Stimulated activated CD8-positive, alpha-beta memory T cell treated with anti-CD3 and anti-CD28 coated beads, Interleukin-15, amount 100 ng/mL, for 24 hours (primary cell): ENCODE measurements at places on chromosomes 5 and 9.

GRCh38 chr9:104144336-104144735 lies 50.2 kb downstream of the SMC2 start:
- no peak for DNase-seq

DNA sequence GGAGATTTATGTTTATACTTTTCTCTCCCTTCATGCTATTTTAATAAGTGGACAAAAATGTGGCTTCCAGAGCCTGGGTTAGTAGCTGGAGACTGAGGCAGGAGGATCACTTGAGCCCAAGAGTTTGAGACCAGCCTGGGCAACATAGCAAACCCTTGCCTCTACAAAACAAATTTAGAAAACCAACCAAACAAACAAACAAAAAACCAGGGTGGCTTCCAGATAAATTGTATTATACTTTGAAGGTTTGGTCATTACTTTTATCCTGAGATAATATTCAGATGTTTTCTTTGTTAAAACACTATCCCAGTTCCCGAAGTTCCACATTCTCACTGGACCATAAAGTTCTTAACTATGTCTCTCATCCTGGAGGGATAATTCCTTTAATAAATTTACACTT lies 46.0 kb downstream of the ALDH1A1 start:
- no peak for DNase-seq

GRCh38 chr5:172697123-172698121 lies 56.4 kb downstream of the NEURL1B start:
- DNase-seq: peak; percentile 53

GRCh38 chr5:118968406-118968911 lies 19.9 kb downstream of the DTWD2 start:
- no peak for DNase-seq

DNA sequence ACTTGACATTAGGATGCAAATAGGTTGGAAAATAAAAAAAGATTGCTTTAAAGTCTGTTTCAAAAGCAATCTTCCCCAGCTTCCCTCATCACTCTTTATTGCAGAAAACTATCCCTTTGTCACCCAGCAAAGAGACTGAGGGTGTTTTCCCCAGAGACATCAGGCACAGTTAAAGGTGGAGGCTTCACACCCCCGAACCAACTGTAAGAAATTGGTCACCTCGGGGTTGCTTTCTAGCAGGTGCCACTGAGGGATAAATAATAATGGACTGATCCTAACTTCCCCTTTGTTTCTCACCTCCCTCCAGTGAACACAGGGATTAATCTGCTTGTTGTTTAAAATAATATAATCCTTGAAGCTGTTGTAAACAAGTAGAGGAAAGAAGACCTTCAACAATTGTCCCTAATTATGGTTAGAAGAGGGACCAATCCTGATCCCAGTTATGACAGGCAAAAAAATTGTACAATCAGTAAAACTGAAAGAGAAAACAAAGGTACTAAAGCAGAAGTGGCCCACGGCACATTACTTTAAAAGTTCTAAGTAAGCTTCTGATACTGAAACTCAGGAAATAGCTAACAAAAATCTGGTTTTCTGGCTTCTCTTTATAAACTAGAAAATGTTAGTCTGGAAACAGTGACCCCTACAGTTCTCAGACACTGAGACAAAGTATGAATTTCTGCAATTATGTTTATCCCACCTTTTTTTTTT lies 6.6 kb upstream of the PCSK1 start:
- DNase-seq: no peak

GRCh38 chr5:54484219-54484894 lies 28.9 kb downstream of the HSPB3 start:
- DNase-seq: no peak

DNA sequence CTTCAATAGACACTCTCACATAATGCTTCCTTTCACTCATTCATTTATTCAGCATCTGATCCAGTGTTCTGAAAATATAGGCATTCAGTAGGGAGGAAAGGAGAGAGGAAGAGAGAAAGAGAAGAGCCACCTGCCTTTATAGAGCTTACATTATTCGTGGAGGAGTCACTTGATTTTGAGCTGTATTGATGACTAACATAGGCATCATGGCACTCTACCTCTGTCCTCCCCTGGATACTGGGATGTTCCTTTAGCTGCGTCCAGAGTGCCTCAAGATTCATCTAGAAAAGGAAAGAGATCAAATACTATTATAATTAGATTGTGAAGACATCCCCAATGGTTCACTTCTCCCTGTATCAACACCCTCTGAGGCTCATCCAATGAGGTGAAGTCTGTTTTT lies 345.1 kb downstream of the SPATA31D1 start:
- DNase-seq: no peak

GRCh38 chr5:68192679-68193060 lies 22.9 kb upstream of the PIK3R1 start:
- no peak for DNase-seq

DNA sequence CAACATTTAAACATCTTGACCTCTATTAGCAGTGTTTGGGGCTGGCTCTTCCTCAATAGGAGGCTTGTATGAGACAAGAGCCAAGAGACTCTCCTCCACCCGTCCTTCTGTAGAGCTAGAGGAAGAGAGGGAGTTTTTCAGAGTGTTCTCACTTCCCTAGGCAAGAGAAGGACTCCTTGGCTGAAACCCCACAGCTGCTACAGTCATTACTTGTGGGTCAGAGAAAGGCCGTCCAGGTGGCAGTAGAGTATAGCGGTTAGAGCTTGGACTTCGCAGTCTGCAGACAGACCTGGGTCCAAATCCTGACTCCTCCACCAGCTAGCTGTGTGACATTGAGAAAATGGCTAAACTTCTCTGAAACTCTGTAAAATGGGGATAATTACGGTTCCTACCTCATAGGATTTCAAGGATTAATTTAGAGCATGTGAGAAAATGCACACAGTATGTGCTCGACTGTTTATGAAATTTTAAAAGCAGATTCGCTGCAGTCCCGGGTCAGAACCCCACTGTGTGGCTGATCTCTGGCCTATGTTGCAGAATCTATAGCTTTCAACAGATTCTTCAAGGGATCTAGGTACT lies 80.8 kb upstream of the ARAP3 start:
- no peak for DNase-seq

- DNase-seq: no peak
Observed at GRCh38 chr5:149317281-149318048, 27.8 kb upstream of the GRPEL2 start.

- no peak for DNase-seq
Observed at GRCh38 chr5:40486437-40487275, 193.1 kb upstream of the PTGER4 start.

DNA sequence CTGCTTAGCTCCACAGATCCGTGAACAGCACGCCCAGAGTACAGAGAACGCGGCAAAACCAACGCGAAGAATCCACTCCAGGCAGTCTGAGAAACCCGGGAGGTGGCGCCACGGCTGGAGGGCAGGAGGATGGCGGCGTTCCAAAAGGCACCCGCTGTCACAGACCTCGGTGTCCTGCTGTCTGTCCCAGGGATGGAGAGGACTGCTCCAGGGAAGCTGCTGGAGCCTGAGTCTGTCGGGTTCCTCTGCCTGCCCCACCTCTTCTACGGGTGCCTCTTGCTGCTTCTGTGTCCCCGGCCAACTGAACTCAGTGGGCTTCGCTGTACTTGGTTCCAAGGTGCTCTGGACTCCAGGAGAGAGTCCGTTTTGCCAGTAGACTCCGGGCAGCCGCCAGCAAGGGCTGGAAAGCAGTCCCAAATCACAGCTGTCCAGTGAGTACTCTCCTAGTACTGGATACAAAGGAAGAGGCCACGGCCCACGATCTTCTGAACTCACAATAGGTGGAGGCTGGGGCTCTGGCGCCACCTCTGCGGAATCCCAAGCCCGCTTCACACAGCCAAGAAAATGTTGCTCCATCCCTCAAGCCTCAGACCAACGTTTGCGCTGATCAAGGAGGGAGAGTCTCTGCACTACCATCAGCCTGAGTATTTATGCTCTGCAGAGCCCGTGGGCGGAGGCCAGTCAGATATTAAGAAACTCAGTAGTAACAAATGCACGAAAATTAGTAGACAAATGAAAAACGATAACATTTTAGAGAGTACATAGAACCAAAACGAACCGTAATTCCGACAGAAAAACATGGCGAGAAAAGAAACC lies 440 bp downstream of the ANXA2R start:
- no peak for DNase-seq

GRCh38 chr5:179405054-179405416 lies 59.8 kb upstream of the ADAMTS2 start:
- no peak for DNase-seq

- DNase-seq: no peak
Observed at GRCh38 chr5:171961117-171961516, 45.3 kb downstream of the FBXW11 start.

- no peak for DNase-seq
Observed at GRCh38 chr9:128701227-128701854, 962 bp upstream of the PKN3 start.

DNA sequence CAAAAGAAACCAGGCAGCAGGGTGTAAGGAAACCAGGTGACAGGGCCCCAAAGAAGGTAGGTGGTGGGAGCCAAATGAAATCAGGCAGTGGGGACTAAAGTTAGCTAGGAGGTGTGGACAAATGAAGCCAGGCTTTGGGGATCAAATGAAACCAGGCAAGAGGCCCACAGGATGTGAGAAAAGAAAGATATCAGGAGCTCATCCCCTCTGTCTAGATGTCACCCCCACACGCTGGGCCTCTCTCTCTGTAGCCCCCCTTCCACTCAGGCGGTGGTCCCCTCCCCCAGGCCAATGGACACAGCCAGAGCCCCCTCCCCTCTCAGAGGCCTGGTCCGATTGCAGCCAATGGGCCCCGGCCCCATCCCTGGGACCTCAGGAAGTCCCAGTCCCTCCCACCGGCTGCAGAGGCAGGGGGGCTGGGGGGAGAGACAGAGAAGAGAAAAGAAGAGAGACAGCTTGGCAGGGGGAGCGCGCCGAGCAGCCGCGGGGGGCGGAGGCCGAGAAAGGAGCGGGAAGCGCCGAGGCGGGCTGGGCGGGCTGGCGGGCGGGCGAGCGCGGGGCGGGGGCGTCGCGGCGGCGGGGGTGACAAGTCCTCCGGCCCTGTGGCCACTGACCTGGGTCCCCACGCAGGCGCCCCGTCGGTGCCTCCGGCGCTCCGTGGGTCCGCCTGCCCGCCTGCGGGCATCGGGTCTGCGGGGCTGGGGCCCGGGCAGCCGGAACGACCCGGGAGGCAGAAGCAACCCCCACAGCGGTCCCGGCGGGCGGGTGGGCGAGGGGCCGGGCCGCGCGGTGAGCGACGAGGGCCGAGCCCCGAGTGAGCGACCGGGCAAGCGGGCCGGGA lies 11.9 kb downstream of the CNTFR start:
- DNase-seq: no peak

GRCh38 chr5:81825237-81825636 lies 74.3 kb upstream of the SSBP2 start:
- DNase-seq: no peak

DNA sequence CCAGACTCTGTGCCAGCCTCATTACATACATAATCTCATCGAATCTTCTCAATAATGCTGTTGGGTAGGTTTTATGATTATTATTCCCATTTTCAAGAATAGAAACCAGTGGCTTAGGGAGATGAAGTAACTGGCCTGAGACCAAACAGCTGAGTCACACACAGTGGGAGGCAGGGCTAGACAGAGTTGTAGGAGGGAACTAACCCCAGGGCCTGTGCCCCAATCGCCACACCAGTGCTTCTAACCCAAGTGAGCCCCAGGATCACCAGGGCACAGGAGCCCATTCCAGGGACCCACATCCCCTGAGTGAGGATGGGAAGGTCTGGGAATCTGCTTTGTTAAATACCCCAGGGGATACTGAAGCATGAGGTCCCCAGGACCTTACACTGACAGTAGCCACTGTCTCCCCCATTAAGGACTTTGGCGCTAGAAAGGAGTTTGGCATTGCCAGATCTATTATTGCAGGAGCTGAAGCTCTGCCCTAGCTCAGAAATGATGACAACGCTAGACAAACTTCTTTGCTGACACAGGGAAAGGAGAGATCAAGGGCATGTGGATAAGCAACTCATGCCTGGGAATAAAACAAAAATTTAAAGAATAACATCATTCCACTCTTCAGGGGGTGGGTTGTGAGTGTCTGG lies 63.8 kb upstream of the PPARGC1B start:
- DNase-seq: no peak

- DNase-seq: no peak
Observed at GRCh38 chr9:91180240-91180929, 181.3 kb downstream of the AUH start.

DNA sequence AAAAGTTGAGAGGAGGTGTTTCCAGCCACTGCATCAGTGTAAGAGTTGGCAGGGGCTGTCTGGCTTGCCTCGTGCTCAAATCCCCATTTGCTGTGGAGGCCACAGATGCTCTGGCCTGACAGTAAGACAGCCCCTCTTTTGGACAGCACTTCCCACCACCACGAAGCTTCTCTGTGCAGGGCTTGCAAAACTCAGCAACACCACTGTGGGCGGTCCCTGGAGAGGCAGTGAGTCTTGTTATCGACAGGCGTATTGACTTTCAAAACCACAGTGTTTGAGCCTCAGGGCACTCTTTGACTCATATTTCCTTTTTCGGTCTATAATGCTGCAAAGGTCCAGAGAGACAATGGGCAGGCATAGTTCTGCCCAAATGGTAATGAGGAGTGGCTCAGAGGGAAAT lies 539.5 kb downstream of the EBF1 start:
- DNase-seq: no peak

GRCh38 chr5:149796836-149797235 lies 66.7 kb downstream of the PPARGC1B start:
- DNase-seq: no peak

DNA sequence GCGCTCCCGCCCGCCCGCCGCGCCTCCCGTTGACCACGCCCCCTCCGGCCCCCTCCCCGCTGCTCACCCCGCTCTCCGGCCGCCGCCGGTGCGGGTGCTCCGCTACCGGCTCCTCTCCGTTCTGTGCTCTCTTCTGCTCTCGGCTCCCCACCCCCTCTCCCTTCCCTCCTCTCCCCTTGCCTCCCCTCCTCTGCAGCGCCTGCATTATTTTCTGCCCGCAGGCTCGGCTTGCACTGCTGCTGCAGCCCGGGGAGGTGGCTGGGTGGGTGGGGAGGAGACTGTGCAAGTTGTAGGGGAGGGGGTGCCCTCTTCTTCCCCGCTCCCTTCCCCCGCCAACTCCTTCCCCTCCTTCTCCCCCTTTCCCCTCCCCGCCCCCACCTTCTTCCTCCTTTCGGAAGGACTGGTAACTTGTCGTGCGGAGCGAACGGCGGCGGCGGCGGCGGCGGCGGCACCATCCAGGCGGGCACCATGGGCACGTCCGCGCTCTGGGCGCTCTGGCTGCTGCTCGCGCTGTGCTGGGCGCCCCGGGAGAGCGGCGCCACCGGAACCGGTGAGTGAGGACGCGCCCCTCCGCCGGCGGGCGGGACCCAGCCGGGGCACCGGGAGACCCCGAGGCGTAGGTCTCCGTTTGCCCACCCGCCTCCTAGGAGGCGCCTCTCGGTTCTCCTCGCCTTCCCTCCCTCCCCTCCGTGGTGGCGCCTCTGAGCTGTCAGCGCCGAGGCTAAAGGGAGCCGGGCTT lies at the start of gene VLDLR:
Gene VLDLR (plus strand): TSS at position 66 of the 739 bp plus-strand sequence. CDS start 403 bp downstream, at position 469.
- no peak for DNase-seq

DNA sequence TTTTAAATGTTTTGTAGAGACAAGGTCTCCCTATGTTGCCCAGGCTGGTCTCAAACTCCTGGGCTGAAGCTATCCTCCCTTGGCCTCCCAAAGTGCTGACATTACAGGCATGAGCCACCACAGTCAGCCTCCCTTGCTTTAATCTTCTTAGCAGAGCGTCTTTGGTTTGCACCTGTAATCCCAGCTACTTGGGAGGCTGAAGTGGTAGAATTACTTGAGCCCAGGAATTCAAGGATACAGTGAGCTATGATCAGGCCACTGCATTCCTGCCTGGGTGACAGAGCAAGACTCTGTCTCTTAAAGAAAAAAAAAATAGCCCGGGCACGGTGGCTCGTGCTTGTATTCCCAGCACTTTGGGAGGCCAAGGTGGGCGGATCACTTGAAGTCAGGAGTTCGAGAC lies 27.8 kb downstream of the UBE2D2 start:
- DNase-seq: no peak
